Stimulated activated CD8-positive, alpha-beta memory T cell treated with anti-CD3 and anti-CD28 coated beads, Interleukin-15, amount 100 ng/mL, for 24 hours (primary cell): ENCODE measurements at places on chromosomes 7 and 10.

GRCh38 chr7:16098058-16098457, 323.3 kb downstream of the CRPPA start:
- no peak for DNase-seq

DNA sequence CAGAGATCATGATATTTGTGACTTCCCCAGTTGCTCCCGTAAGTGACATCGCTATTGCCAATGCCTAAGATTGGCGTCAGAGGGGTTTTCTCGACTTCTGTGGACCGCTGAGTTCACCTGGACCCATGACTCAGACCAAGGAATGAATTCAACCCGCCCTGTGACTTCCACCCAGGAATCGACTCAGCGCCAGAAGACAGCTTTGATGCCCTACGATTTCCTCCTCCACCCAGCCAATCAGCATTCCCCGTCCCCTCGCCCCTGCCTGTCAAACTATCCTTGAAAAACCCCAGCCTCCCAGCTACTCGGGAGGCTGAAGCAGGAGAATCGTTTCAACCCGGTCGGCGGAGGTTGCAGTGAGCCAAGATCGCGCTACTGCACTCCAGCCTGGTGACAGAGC, 58.3 kb downstream of the MICALL2 start:
- DNase-seq: no peak

- DNase-seq: no peak
Measured at GRCh38 chr7:156220701-156221100, 408.4 kb upstream of the SHH start.

GRCh38 chr7:128115336-128115820, 84.1 kb upstream of the LRRC4 start:
- no peak for DNase-seq

DNA sequence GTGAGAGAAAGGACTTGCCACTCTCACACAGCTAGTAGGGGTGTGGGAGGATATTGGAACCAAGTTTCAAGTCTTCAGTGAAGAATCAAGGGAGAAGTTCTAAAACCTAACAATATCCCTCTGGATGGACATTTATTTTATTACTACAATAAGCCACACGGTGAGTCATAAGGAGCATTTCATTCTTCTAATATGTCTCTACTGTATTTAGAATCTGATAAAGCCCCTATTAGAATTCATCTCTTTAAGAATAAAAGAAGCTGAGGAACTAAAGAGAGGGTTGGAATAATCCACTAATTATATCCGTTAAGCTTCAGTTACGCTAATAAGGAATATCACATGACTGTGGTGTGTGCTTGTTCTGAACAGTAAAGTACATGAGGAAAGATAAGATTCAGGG, 40.9 kb upstream of the ATRNL1 start:
- no peak for DNase-seq

DNA sequence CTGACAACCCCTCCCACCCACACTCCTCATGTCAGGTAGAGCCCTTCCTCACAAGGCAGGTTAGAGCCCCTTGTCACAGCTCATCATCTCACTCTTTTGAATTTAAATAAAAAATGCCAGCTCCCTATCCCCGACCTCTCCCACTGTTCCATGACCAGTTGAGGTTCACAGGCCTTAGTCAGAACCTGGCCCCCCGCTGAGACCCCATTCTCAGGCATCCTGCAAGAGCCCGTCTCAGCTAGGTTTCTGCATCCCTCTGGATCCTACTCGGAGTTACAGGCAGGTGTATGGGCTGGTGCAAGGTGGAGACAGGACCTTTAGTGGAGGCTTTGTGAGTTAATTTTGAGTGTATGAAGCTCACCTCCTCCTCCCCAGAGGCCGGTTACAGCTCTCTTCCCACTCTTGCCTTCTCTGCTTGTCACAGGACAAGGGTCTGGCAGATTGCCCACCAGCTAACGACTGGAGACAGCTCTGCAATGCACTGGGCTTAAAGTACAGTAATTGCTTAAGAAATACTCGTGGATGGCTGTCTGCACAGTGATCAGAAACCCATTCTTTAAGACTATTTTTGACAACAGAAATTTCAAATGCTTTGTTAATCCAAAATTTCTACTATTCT, 394.9 kb upstream of the DPP6 start:
- DNase-seq: no peak

DNA sequence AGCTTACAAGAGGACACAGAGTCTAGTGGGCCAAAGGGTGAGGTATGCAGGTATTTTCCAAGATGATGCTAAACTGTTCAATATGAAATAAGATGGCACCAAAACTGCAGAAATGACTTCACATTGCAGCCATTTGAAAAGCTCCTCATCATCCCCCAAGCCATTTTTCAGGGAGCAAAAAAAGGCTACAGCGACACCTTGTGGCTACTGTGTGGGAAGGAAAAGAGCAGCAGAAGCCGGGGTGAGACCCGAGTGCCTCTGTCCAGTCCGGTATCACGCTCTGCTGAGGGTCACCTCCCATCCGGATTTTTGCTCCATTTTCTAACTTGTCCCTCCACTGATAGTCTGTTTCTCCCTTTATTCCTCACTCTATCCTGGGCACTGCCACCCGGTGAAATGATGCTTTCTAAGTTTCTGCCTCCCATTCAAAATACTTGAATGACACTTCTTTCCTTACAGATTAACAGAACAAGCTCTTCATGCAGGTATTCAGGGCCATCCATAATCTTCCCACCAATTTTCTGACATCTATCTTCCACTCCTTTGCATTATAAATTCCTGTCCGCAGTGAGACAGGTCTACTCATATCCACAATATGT, 220.2 kb downstream of the DGKI start:
- no peak for DNase-seq

GRCh38 chr7:52184006-52184703, 851.3 kb upstream of the POM121L12 start:
- no peak for DNase-seq

DNA sequence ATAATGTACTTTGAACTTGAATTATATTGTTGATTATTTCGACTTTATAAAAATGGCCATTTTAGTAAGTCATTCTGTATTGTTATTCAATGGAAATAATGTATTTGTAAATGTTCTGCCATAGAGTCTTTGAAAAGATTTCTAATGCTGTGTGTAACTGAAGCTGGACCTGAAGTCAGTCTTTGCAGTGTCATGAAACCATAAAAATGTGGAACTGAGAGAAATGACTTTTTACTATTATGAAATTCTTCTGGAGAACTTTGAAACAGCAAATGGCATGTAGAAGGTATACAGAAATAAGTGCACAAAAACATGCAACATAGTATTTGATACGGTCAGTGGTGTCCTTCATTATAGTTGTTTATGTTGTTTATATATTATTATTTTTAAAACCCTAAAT, 59.7 kb upstream of the ADRA2A start:
- no peak for DNase-seq

GRCh38 chr7:50565559-50565916, 333 bp upstream of the DDC start:
- no peak for DNase-seq

DNA sequence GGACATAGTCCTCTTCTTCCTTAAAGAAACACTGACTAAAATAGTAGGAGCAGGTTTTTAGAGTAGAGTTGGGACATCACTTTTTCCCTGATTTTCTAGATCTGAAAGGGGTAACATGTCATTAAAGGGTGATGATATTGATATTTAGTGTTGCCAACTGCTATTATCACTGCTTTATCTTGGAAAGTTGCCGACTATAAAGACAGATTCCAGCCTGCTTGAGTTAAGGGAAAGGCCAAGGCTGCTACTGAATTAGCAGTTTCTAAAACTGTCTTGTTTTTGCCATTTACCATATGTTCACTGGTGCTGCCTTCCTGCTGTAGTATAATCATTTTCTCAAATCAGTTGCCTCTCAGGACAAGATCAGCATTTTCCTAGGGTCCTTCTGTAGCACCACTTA, 29.7 kb downstream of the AP3M1 start:
- DNase-seq: no peak

DNA sequence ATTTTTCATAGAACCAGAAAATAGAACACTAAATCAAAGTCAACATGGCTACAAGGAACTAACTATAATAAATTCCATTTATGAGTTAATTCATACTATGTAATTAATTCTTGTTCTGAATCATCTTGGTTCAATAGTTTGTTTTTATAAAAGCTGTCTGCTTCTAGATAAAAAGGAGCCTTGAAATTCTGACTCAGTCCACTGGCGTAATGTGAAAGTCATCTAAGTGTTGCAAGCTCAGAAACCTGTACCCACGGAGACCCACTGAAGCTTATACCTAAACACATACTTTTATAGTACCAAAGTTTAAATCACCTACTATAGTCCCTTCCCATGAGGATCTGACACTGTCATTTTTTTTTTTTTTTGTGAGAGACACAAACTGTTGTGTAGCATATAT, 489.4 kb downstream of the SEMA3D start:
- no peak for DNase-seq

DNA sequence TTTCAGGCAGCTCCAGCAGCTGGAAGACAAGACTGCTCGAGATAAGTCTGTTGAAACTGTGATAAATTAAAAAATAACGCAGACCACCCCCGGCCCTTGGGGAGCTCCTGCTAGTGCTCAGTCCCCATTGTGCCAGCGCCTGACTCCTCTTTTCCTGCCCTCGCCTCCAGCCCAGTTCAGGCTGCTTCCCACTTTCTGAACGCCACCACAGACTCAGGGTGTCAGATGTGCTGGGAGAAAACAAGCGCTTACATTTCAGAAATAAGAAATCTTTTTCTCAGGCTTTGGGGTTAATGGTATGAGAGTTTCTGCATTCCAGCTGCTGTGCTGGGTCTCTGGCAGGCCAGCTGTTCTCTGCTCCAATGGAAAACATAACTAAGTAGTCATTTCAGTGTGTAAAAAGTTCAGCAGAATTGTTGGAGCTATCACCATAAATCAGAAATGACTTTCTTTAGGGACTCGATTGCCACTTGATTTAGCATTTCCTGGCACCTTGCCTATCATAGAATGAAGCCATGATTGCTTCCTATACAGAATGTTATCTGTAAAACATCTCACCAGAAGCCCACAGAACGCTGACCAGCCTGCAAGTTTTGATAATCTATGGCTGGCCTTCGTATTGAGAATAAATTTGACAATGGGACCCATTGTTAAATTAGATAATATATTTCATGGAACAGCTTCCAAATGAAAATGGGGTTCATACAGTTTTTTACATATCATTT, 257.0 kb upstream of the ZNF32 start:
- DNase-seq: no peak

DNA sequence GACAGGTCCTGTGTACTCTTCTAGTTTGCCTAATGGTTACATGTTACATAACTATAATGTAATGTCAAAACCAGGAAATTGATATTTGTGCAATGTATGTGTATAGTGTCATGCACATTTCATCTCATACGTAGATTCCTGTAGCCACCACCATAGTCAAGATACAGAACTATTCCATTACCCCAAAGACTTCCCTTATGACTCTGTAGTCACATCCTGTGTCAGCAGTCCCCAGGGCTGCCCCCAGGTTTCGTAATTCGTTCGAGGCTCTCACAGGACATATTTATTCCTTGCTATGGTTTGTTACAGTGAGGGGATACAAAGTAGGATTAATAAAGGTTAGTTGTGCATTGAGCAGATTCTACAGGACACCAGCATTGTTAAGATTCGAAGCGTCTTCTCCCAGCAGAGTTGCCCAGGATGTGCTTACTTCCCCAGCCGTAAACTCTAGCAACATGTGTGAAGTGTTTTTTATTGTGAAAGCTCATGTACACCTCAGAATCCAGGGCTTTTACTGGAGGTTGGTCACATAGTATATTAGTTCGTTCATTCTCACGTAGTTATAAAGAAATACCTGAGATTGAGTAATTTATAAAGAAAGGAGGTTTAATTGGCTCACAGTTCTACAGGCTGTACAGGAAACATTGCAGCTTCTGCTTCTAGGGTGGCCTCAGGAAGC, 18.6 kb downstream of the RABGEF1 start:
- DNase-seq: no peak

GRCh38 chr10:17196573-17196972, 4.9 kb downstream of the TRDMT1 start:
- DNase-seq: no peak

DNA sequence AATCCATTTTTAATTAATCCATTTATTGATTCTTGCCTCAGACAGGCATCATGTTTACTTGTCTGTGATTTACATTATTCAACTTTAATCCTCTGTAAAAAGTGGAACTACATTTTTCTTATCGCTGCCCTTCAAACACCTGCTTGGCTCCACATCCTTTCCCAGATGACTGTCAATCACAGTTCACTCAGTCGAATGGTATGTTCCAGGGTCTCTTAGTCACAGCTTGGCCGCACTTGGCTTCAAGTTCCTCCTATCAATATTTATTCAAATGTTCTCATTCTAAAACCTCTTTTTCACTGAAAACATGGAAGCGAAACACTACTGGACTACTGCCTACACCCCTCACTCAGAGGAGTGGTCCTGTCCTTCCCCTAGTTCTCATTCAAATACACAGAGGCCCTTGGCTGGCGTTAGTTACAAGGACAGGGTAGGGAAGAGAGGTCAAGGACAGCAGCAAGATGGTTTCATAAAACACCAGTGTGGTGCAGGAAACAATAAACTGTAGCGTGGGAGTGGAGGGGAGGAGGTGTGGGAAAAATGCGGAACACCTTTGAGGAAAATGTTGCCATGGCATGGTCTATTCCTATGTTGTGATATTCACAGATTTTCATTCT, 143.2 kb downstream of the USP6NL start:
- DNase-seq: no peak

GRCh38 chr10:133224756-133225372, 5.2 kb upstream of the UTF1 start:
- no peak for DNase-seq

- DNase-seq: no peak
Measured at GRCh38 chr10:129494740-129495139, 27.7 kb downstream of the MGMT start.

- no peak for DNase-seq
Measured at GRCh38 chr10:121610798-121611323, 12.6 kb upstream of the FGFR2 start.

DNA sequence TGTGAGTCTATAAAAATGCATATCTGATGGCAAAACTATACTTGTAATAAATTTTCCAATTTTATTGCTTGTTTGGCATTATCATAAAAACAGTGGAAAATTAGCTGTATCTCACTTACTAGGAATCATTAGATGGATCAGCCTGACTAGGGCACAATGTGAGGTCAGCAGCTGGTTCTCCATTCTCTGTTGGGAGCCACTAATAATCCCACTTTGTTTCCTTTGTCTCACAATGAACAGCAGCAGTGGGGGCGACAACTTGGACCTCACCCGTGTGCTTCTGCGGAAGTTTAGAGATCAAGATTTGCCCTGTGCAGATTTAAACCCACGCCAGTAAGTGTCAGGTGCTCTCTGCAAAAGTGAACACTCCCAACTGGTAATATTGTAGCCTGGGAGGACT, 295.5 kb downstream of the ABCA13 start:
- no peak for DNase-seq
